Naive B cell (primary cell): ENCODE measurements at places on chromosomes 2 and 18.

DNA sequence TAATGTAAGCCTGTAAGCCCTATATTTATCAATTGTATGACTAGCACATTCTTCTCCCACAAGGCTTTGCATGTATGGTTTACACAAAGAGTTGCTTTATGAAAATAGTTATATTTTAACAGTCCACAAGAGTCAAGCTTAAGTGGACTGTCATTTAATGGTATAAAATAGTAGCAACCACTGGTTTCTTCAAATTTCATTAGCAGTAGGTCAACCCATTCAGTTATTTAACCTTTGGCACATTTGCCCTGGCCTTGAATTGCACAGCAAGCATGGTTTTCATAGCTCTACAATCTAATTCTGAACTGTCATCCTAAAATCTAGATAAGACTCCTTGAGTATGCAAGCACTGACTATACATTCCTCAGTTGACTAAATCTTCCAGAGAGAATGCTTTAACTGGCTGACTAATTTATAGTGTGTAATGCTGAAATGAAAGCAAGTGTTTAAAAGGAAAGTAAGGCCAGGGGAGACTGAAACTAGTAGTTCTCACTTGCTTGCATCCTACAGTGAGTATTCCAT lies 1.8 kb downstream of the DPP4 start:
- DNase-seq, result no peak

GRCh38 chr2:151051574-151052220 lies 210.0 kb downstream of the RBM43 start:
- DNase-seq, result peak; percentile 20

- no peak for DNase-seq
These were observed 160.6 kb downstream of the MTCL1 start for GRCh38 chr18:8865934-8866333.

- DNase-seq, result no peak
These were observed 193.8 kb downstream of the RBM43 start for GRCh38 chr2:151067658-151068369.

- DNase-seq, result no peak
These were observed 677.5 kb downstream of the NYAP2 start for GRCh38 chr2:226077031-226077430.

DNA sequence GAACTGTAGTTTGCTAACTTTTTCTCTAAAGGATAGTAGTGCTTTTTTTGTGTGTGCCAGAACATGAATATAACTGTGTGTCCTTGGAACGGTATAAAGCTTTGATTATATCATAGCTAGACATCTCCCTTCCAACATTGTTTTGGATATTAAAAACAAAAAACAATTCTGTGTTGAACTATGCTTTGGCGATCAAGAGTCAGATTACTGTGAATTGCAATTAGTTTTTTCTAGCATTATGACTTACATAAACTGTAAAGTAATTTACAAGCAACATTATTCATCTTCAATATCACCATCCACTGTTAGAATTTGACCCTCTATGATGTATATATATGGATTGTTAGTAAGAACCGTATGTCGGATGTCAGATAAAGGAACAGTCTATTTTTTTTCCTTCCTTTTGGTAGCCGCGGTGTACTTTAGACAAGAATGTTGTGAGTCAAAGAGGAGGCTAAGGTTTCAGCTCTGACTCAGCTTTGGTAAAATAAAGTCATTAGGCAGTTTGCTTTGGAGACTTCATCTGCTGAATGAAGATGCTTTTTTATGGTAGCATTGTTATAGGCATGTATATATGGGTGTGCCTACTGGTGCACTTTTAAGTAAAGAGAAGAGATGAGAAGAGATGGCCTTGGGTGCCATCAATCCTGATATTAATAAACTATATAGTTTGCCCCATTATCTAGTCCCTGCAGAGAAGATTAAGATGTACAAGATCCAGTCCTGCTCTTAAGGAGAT lies 76.4 kb downstream of the LTBP1 start:
- DNase-seq, result no peak

DNA sequence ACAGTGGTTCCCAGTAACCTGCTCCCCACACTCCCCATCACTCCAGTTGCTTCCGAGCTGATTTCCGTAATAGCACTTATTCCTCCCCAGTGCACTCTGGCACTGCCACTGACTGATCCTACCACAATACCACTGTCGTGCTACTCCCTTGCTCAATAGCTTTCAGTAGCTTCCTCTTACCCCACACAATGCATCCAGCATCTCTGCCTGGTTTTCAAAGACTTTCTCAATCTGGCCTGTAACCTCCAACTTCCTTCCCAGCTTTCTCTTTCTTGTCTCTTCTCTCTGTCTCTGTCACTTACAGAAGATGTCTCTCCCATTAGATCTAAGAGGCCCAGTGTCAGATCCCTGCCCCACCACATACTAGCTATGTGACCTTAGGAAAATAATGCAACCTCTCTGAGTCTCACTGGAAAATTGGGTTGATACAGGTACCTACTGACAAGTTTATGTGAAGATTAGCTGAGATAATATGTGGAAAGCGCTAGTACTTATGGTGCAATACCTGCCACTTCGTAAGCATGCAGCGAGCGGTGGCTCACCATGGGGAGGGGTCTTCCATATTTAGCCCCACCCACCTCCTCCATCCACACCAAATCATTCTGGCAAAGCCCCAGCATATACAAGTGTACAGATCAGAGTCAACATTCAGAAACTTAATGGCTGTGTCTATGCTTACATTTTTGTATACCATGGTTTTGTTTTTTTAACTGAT lies 36.7 kb downstream of the SFXN5 start:
- DNase-seq, result no peak

DNA sequence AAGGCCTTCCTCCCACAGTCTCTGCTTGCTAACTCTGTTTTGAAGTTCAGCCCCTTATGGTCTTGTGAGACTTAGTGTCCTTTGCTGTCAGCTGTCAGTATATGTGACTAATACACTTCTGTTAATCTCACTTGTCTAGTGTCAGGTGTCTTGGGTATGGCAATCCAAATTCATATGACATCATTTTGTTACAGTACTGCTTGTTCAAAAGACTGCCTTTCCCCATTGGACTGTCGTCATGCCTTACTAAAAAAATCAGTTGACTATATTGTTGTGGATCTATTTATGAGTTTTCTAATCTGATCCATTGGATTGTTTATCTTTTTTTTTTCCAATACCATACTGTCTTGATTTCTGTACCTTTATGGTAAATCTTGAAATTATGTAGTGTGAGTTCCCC lies 611.4 kb upstream of the HS6ST1 start:
- no peak for DNase-seq

- no peak for DNase-seq
These were observed 220.7 kb downstream of the PHLPP1 start for GRCh38 chr18:62935994-62936393.

DNA sequence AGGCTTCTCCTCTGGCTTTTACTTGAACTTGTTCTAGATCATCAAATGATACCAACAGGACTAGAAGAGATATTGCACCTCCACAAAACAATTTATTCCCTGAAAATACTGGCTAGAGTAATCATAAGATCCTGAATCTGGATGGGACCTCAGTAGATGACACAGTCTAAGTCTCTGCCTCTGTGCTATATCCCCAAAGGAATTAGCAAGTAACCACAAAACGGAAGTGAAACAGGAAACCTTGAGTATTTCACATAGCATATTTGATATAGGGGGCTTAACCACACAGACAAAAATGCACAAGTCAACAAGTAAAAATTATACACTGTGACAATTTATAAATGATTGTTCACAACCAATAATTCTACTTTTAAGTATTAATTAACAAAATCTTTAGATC lies 456.9 kb upstream of the TNP1 start:
- DNase-seq, result peak; percentile 54

DNA sequence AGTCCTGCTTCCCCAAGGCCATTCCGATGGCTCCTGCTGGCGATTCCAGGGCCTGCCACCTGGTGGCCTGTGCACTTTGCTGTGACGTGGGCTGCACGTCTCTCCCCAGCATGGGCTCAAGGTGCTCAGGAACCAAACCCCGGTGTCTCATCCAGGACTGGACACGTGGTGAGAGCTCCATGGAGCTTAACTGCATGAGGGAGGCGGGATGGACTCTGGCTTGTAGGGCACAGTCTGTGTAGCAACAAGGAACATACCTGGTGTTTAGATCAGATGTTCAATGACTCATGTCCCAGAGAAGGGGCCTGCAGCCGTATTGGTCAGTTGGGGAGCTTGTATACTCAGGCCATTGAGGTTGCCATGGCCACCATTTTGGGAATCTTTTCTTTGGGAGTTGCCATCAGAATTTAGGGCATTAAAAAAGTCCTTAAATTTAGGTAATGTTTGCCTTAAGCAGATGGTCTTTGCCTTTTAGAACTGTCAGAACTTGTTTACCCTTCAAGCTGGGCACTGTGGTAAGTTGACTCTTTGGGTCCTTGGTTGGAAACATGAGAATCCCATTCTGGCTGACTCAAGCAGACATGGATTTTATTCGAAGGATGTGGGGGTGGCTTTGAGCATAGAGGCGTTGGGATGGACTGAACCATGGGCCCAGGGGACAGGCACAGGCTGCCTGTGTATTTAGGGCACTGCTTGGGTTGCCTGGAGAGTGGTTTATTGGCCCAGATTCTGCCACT lies 21.0 kb downstream of the AGAP1 start:
- DNase-seq, result no peak

DNA sequence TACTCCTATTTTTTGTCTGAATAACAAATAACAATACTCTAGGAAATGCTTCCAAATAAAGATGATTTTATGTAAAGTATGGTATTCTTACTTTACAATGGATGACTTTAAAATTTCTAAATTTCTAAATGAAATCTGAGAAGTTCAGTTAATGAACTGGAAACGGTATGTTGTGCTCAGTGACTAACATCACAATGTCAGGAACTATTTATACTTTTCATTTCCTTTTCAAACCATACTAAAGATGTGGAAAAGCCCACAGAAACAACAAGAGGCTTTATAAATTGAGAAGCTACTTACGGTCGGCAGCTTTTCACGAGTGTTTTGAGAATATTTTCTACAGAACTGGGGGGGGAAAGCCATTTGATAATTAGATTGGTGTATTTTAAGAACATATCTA lies 31.1 kb downstream of the PSME4 start:
- DNase-seq, result no peak

DNA sequence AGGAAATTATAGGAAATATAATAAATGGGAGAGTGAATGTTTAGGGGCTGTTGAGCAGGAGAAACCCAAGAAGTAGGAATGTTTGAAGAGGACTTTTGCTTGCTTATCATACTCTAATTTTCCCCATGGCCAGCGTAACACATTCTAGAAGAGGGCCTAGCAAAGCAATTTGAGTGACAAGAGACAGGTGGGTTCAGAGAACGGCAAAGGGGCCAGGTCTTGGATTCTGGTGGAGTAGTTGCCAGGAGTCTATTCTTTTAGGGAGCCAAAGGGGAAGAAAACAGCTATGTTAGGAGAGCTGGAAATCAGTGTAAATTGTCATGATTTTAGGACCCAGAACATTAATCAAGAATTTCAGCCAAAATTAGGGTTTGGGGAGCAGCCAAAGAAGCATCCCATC lies 96.5 kb downstream of the COL5A2 start:
- DNase-seq, result no peak

- no peak for DNase-seq
These were observed 20.3 kb downstream of the SNRPD1 start for GRCh38 chr18:21632393-21632792.

DNA sequence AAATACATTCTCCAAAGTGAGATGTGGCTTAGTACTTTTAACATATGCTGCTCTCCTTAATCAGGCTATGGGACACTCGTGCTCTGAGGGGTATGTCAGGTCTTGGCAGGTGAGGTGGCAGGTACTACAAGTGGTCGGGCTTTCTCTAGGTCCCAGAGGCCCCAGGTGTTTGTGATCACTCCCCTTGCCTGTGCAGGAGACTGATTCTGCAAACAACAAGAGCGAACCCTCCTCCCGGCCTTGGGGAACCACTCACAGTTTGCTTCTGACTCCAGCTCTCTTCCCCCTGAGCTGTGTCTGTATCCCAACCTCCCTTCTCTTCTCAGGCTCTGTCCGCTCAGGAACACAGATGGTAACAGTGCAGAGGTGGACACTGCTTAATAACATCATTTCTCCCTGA lies 48.1 kb downstream of the ATOH8 start:
- no peak for DNase-seq

- DNase-seq, result no peak
These were observed 189.4 kb downstream of the AGPS start for GRCh38 chr2:177582000-177582399.

GRCh38 chr2:159516241-159516758 lies 100.0 kb downstream of the BAZ2B start:
- DNase-seq, result peak; percentile 59

DNA sequence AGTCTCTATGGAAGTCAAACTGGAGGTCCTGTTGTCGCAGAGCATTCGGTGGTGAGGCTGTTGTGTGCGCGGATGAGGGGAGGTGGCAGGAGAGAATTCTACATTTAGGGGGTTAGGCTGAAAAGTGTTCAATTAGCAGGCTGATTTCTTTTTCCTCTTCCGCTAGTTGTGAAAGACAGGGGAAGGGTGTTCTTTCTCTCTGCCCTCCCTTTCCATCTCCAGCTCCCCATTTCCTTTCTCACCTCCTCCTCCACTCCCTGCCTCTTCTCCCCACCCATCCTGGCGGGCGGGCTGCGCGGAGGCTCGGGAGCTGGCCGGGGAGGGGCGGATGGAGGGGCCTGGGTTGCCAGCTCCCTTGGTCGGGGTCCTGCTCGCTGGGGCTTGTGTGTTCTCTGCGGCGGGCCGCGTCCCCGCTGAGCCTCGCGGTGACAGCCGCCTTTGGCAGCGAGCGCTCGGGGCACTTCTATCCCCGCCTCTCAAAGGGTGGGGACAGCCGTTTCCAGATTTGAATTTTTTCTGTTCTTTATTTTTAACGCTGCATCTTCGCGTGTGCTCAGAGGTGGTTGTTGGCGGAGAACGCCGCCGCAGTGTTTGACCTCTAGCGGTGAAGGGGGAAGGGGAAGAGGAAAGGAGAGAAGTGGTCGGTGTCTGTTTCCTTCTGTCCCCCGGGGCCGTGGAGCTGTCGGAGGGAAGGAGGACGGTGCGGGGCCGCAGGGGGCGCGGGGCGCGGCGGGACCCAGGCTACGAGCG lies 3.6 kb downstream of the SOX11 start:
- no peak for DNase-seq

GRCh38 chr2:187581125-187581896 lies 27.1 kb upstream of the TFPI start:
- DNase-seq, result no peak

DNA sequence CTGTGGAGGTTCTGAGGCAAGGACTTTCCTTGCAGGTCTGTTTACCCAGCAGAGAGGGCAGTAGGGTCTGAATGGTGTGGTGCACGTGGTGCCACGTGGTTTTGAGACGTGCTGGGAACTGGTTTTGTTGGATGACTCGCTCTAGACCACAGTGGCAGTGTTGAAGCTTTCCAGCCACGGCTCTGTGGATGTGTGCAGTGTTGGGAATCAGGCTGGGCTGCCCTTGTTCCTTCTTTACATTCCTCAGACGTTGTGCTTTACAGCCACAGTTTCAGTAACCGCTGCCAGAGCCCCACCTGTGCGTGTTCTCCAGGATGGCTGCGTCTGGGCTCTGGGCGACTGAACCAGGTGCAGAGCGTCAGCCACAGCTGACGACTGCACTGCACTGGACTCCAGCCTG lies 8.2 kb downstream of the CTDP1 start:
- DNase-seq, result no peak

DNA sequence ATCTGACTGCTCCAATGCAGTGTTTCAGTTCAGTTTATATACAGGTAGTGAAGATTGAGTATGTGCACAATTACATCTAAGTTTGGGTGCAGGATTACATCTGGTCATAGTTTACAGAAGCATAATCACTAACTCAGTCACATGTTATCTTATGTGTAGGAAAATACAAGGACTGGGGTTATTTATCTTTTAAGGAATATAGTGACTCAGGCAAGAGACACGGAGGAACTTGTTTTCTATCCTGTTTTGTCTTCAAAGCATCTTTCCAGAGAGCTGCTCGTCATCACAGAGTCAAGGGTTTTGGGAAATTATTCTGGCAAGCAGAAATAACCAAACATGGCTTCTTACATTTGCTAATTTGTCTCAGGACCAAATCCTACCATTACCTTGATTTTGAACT lies 1371.5 kb upstream of the TMEFF2 start:
- DNase-seq, result no peak
